CD8-positive, alpha-beta memory T cell (primary cell): ENCODE measurements at places on chromosomes 7 and 10.
A peak's percentile ranks its signal among the peaks of the same experiment; 100 is the strongest.

DNA sequence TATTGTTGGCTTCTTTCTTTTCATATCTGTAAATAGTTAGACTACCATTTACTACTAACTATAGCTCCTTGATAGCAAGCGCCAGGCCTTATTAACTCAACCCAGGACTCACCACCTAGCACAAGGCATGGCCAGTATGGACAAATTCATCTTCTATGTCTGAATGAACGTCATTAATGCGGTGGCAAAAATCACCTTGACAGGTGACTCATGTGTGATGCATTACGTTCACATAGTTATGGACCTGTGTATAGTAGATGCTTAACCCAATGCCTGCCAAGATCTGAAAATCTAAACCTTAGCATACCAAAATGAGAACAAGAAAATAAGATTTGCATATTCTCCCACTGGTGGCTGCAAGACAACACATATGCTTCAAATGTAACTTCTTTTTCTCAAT lies 300.8 kb downstream of the PARD3 start:
- H3K27me3 ChIP-seq: no peaks in the 10 kb centered on the region
- DNase-seq: no peak
- H3K4me3 ChIP-seq: no peak overlapping the region

GRCh38 chr7:127322351-127322750 lies 69.6 kb upstream of the GRM8 start:
- DNase-seq: peak; percentile 16
- H3K4me1 ChIP-seq: no peaks in the 10 kb centered on the region
- no peak overlapping the region for H3K4me3 ChIP-seq
- no peaks in the 10 kb centered on the region for H3K27me3 ChIP-seq

DNA sequence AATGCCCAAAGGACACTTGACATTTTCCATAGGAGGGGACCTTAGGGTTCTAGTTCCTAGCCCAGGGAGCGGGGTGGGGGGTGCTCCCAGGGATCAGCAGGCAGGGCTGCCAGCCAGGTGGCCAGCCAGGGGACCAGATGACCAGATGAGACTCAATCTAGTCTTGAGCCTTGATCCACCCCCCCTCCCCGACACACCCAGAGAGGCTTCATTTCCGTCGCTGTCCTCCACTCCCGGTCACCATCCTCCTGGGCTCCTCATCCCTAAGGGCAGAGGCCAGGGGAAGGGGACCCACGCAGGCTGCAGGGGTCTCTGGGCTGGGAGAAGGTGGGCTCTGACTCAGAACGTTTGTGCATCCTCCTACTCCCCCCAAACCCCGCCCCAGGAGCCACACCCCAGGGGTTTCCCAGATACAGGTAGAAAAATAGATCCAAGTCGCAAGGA lies 1.0 kb downstream of the STX1A start:
- H3K4me1 ChIP-seq: peaks cover 18% of the 10 kb centered on the region
- no peaks in the 10 kb centered on the region for H3K27me3 ChIP-seq
- H3K36me3 ChIP-seq: no peaks in the 10 kb centered on the region
- DNase-seq: no peak
- H3K27ac ChIP-seq: peak overlapping the region; percentile 31
- peak overlapping the region; percentile 66 for H3K4me3 ChIP-seq

- H3K4me1 ChIP-seq: no peaks in the 10 kb centered on the region
- no peaks in the 10 kb centered on the region for H3K27me3 ChIP-seq
- no peak overlapping the region for H3K27ac ChIP-seq
- H3K4me3 ChIP-seq: no peak overlapping the region
Measured at GRCh38 chr10:77692782-77693181, 55.2 kb upstream of the KCNMA1 start.

- H3K4me1 ChIP-seq: no peaks in the 10 kb centered on the region
- no peak for DNase-seq
- no peak overlapping the region for H3K4me3 ChIP-seq
- no peak overlapping the region for H3K27ac ChIP-seq
- H3K36me3 ChIP-seq: no peaks in the 10 kb centered on the region
Measured at GRCh38 chr7:123355576-123356190, 155.9 kb upstream of the SLC13A1 start.

DNA sequence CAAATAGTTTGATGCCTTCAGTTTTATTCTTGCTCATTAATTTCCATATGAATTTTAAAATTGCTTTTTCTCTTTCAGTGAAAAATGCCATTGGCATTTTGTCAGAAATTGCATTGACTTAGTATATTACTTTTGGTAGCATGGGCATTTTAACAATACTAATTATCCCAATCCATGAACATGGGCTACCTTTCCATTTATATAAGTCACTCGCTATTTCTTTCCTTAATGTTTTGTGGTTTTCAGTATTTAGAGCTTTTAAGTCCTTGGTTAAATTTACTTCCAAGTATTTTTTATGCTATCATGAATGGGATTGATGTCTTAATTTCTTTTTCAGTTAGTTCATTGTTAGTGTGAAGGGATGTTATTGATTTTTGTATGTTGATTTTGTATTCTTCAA lies 297.4 kb downstream of the ATRNL1 start:
- H3K27me3 ChIP-seq: no peaks in the 10 kb centered on the region
- no peak for DNase-seq
- no peaks in the 10 kb centered on the region for H3K4me1 ChIP-seq

DNA sequence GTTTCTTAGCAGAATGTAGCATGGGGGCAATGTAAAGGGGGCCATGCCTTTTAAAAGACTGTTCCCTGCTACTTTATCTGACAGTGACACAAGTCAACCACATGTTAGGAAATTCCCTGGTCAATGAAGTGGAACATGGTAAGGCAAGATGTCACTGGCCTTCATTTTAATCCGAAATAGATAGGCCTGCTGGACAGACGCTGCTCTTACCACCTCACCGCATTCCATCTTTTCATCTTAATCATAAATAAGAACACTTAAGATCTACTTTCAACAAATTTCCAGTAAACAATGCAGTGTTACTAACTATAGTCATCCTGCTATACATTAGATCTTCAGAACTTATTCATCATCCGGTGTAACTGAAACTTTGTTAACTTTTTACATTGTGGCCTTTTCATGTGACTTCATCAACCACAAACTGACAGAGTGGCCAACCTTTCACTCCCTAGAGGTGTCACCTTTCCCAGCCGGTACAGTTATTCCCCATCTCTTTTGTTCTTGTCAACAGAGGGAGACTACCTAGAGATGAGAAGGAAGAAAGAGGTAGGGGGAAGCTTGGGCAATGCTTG lies 15.6 kb downstream of the ASB4 start:
- no peaks in the 10 kb centered on the region for H3K27me3 ChIP-seq
- no peak overlapping the region for H3K27ac ChIP-seq
- DNase-seq: no peak
- no peaks in the 10 kb centered on the region for H3K4me1 ChIP-seq
- H3K36me3 ChIP-seq: no peaks in the 10 kb centered on the region

DNA sequence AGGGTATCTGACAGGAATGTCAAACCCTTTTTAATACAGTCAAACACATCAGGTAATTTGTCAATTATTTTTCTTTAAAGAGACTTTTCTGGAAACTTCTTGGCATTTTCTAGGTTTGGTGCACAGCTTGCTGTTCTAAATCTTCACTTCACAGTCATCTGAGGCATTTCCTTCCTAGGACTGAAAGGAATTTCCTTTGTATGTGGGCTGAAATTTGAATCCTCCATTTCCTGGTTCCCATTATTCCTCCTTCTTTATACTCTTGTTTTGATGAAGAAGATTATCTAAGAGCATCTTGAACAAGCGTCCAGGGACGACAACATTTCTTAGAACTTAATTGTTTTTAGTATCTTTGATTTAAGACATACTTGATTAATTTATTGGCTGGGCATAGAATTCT lies 24.9 kb downstream of the CALD1 start:
- H3K36me3 ChIP-seq: no peaks in the 10 kb centered on the region
- H3K27ac ChIP-seq: no peak overlapping the region
- H3K27me3 ChIP-seq: peaks cover 3% of the 10 kb centered on the region

DNA sequence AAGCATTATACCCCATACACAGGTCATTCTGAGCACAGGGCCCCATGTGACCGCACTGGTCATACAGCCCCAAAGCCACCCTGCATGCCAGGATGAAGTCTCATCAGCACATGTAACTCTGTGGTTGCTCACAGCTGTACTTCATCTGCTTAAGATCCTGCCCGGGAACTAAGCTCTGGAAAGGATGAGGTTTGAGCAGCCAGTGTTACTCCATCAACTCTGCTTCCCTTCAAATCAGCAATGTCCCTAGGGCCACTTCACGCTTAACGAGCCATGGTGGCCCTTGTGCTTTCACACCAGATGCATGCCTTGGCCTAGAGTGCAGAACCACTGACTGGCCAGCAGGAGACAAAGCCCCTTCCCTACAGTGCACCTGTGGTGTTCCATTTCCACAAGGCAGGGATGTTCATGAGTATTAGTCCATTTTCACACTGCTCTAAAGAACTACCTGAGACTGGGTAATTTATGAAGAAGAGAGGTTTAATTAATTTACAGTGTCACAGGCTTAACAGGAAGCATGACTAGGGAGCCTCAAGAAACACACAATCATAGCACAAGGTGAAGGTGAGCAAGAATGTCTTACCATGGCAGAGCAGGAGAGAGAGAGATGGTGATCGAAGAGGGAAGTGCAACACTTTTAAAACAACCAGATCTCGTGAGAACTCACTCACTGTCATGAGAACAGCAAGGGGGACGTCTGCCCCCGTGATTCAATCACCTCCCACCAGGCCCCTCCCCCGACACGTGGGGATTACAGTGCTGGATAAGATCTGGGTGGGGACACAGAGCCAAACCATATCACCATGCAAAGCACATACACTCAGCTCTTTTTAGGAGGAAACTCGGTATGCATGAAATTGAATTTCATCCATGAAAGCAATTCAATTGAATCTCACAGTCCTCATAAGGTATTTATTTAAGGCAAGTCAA lies 149.0 kb upstream of the CDCA7L start:
- no peaks in the 10 kb centered on the region for H3K36me3 ChIP-seq
- H3K4me1 ChIP-seq: no peaks in the 10 kb centered on the region
- DNase-seq: no peak
- H3K4me3 ChIP-seq: no peak overlapping the region
- H3K27me3 ChIP-seq: no peaks in the 10 kb centered on the region

GRCh38 chr7:30790356-30790755 lies 19.1 kb downstream of the MINDY4 start:
- H3K36me3 ChIP-seq: no peaks in the 10 kb centered on the region
- no peaks in the 10 kb centered on the region for H3K27me3 ChIP-seq
- no peak overlapping the region for H3K4me3 ChIP-seq
- no peak overlapping the region for H3K27ac ChIP-seq
- DNase-seq: no peak
- H3K4me1 ChIP-seq: no peaks in the 10 kb centered on the region

GRCh38 chr7:155066417-155066950 lies 3.6 kb upstream of the HTR5A start:
- H3K27me3 ChIP-seq: no peaks in the 10 kb centered on the region
- H3K27ac ChIP-seq: no peak overlapping the region
- no peaks in the 10 kb centered on the region for H3K36me3 ChIP-seq
- H3K4me3 ChIP-seq: no peak overlapping the region
- no peak for DNase-seq

- H3K4me1 ChIP-seq: peaks cover 27% of the 10 kb centered on the region
- H3K36me3 ChIP-seq: no peaks in the 10 kb centered on the region
- no peak overlapping the region for H3K4me3 ChIP-seq
- no peak overlapping the region for H3K27ac ChIP-seq
- H3K27me3 ChIP-seq: no peaks in the 10 kb centered on the region
Measured at GRCh38 chr7:36208997-36209813, 56.2 kb downstream of the EEPD1 start.

GRCh38 chr7:138036135-138036534 lies 34.2 kb upstream of the CREB3L2 start:
- DNase-seq: no peak
- no peak overlapping the region for H3K27ac ChIP-seq
- H3K4me1 ChIP-seq: no peaks in the 10 kb centered on the region
- H3K27me3 ChIP-seq: no peaks in the 10 kb centered on the region
- no peak overlapping the region for H3K4me3 ChIP-seq

DNA sequence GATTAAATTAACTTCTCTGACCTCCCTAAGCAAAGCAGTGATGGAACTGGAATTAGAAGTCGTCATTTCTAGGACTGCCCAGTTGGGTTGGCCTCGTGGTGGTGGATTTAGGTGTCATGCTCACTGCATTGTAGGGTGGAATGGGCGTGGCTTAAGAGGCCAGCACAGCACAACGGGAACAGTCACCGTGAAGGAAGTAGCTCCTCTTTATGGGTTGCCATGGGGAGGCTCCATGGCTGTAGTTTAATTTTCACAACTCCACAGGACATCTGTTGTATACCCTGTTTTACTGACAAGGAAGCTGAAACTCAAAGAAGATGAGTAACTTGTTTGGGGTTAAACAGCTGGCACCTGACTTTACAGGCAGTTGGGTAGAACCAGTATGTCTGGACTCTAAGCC lies 208.3 kb downstream of the CELF2 start:
- peak overlapping the region; percentile 38 for H3K4me3 ChIP-seq
- peaks cover 36% of the 10 kb centered on the region for H3K36me3 ChIP-seq
- peak; percentile 60 for DNase-seq

GRCh38 chr10:75461672-75462649 lies 30.5 kb downstream of the LRMDA start:
- no peak for DNase-seq
- H3K4me1 ChIP-seq: no peaks in the 10 kb centered on the region
- no peaks in the 10 kb centered on the region for H3K27me3 ChIP-seq

DNA sequence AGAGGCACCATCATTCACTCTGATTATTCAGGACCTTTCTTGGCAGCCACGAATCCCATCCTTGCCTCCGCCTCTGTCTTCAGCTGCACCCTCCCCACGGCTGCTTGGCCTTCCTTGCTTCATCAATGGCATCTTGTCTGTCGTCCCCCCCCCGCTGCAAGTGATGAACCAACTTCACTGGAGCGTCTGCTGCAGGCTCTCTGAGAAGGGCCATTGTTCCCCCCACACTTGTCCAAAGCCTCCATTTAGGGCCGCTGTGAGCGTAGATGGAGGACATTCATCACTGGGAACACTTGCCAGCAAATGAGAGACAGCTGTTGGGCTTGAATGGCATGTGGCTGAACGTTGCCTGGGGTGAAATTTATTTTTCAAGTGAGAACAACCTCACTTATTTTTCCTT lies 20.1 kb downstream of the AFAP1L2 start:
- H3K27me3 ChIP-seq: no peaks in the 10 kb centered on the region
- H3K4me3 ChIP-seq: no peak overlapping the region
- H3K4me1 ChIP-seq: no peaks in the 10 kb centered on the region
- H3K27ac ChIP-seq: no peak overlapping the region
- no peaks in the 10 kb centered on the region for H3K36me3 ChIP-seq

- no peak overlapping the region for H3K27ac ChIP-seq
- no peaks in the 10 kb centered on the region for H3K4me1 ChIP-seq
- DNase-seq: no peak
- no peaks in the 10 kb centered on the region for H3K36me3 ChIP-seq
Measured at GRCh38 chr10:16063350-16063749, 203.0 kb upstream of the MINDY3 start.

GRCh38 chr7:121237601-121238000 lies 91.2 kb upstream of the WNT16 start:
- H3K27me3 ChIP-seq: no peaks in the 10 kb centered on the region
- H3K36me3 ChIP-seq: no peaks in the 10 kb centered on the region
- DNase-seq: no peak
- no peak overlapping the region for H3K4me3 ChIP-seq
- no peaks in the 10 kb centered on the region for H3K4me1 ChIP-seq

- no peaks in the 10 kb centered on the region for H3K4me1 ChIP-seq
- no peaks in the 10 kb centered on the region for H3K36me3 ChIP-seq
- H3K27ac ChIP-seq: no peak overlapping the region
- no peak for DNase-seq
- no peaks in the 10 kb centered on the region for H3K27me3 ChIP-seq
Measured at GRCh38 chr10:126736727-126737126, 66.2 kb upstream of the C10orf90 start.
